ENCODE measurements at places on chromosomes 7 and 10.

GRCh38 chr7:50470250-50471163 is 20.4 kb upstream of the FIGNL1 start:
- no peak for DNase-seq

GRCh38 chr10:569961-570627 is 119.4 kb downstream of the DIP2C start:
- no peak for DNase-seq

GRCh38 chr7:45568536-45569289 is 5.5 kb upstream of the ADCY1 start:
- DNase-seq, result no peak

DNA sequence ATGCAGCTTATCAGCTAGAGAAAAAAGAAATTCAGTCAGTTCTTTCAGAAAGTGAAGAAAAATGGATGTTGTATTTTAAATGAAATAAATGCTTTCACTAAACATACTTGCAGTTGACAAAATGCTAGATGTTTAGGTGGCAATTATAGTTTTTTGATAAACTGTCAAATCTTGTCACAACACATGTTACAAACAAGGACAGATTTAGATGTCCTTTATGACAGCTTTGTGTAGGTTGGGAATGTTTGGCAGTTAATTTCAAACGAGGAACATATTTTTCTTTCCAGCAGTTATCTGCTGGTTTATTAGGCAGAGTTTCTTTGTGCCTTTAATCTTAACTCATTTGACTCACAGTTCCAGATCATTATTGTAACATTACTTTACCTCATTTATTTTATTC is 3.1 kb upstream of the PRPS1L1 start:
- no peak for DNase-seq

DNA sequence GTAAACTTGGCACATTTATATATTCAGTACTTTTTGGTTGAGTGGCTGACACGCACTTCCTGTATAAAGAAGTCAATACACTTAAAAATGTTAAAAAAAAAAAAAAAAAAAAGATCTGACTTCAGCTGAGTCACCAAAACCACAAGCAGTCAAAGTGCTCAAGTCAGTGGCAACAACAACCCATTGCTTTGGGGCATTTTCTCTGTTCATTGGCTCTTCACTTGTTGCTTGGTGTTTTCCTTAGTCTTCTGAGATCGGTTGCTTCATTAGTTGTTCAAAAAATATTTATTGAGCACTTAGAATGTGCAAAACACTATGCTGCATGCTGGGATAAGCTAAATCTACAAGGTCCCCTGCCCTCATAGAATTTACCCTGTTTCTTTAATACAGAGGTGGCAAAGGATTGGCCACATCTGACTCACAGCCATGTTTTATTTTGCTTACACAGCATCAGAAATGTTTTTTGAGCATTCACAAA is 63.7 kb downstream of the ZNRF2 start:
- DNase-seq, result peak; percentile 65
